ENCODE measurements at places on chromosomes 1 and 21.

DNA sequence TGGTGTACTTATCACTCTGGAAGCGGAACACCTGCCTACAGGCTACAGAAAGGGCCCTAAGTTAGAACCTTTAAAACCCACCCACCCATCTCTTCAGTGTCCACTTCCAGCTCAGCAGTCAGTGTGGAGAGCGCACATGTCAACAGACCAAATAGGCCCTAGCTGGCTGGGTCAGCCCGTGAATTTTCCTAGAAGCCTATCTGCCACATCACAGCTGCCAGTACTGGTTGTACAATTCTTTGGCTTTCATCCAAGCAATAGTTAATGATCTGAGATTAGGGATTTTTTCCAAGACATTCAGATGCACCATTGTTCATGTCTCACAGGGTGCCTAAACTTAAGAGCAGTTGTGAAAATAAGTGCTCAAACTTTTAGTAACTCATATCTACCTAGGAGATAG is 197.1 kb downstream of the KCNK2 start:
- DNase-seq, result no peak

DNA sequence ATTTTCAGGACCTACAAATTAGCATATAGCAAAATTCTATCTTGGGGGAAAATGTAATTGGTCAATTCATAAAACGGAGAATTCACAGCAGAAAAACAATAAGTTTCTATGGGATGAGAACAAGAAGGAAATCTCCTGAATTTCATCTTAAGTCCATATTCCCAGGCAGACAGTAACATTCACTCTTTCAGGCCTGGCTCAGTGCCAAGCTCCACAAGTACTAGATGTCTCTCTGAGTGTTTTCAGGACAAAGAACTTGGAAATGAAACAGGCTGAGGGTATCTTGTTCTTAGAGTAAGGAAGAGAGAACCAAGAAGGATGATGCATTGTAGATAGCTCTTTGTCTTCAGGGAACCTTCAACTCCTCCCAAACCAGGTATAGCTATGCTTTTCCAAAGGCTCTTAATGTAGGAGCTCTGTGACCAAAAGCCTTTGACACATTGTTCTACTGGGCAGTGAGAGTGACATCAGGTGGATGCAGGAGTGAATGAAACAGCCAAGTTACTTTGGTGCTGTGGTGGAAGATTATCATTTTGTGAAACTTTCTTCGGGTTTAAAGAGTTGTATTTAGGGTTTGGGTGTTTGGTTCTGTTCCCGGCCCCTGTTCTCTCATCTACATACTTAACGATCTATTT is 298.3 kb downstream of the GPATCH2 start:
- no peak for DNase-seq

- no peak for DNase-seq
Measured at GRCh38 chr1:45322486-45323040, 4.1 kb upstream of the HPDL start.

- DNase-seq, result no peak
Measured at GRCh38 chr21:38186661-38187270, 70.0 kb upstream of the KCNJ15 start.

DNA sequence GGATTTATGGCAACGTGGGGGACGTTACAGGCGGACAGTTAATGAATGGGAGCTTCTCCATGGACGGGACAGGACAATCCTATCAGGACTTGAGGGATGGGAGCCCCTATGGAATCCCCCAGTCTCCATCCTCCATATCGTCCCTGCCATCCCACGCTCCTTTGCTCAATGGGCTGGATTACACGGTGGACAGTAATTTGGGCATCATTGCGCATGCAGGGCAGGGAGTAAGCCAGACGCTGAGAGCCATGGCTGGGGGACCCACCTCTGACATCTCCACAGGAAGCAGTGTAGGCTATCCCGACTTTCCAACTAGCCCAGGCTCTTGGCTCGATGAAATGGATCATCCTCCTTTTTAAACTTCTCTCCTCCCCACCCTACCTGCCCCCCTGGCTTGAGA is 44.2 kb downstream of the LHX4 start:
- DNase-seq, result no peak
